ENCODE measurements at places on chromosomes 5 and 9. TPM values are rescaled to one million over a fixed set of nuclear protein-coding genes. Genes with fewer than 3 reads are reported as not detected.

DNA sequence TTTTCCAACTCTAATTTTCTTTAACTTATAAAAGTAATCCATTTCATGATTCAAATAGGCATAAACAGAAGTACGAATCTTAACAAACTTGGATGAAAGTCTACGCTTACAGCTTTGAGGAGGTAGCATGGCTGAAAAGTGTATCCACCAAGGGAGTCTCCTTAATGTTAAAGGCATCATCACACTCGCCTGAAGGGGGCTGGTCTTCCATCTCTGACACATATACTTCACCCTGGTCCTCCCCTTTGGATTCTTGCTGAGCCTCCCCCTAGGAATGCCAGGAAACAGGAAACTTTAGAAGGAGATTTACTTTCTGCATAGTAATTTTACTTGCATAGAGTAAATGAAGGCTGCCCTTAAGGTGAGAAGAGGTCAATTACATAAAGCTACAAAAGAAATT is 10.3 kb upstream of the NME5 start:
- no peak for DNase-seq

GRCh38 chr5:132641841-132642240 is 16.1 kb upstream of the IL13 start:
- no peak for DNase-seq

DNA sequence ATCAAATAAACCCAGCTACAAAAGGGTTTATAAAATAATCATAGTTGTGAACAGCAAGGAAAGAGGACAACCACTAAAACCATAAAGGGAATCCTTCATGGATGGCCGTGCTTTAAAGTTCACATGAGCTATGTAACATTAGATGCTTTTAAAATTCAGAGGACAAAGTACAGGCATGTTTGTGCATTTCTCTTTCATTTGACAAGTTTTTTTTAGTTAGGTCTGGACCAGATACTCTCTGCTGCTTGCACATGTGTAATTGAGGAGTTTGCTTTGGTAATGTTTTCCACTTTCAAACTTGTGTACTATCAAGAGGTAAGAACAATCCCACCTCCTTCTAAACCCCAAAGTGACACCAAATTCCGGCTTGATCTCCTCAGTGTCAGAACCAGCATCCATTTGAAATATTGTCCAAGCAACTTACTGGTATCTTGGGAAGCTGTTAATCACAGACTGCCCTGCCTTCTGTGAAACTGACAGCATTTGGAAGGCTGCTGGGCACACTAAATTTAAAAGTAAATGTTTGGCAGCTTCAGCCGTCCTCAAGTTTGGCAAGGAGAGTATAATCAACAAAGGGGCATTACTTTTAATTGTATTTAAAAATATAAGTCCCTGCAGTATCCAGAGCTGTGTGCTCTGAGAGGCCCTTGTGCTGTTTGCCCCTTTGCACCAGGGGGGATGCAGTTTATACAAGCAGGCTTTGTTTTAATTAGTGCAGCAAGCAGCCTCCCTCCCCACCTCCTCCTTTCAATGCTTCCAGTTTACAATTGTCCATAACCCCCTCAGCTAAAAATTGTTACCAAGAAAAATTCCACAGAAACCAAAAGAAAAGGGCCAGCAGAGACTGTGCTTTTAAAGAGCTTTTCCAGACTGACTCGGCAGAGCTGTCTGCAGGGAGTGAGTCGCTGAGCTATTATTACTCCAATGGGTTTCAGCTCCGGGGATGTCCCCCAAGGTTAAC is 328.3 kb upstream of the MPDZ start:
- DNase-seq = no peak

GRCh38 chr5:173493040-173493439 is 123.4 kb downstream of the BOD1 start:
- no peak for DNase-seq

- DNase-seq = peak; percentile 9
Measured at GRCh38 chr5:72878854-72879253, 62.4 kb downstream of the TNPO1 start.

GRCh38 chr5:36763454-36763853 is 113.1 kb upstream of the NIPBL start:
- no peak for DNase-seq

DNA sequence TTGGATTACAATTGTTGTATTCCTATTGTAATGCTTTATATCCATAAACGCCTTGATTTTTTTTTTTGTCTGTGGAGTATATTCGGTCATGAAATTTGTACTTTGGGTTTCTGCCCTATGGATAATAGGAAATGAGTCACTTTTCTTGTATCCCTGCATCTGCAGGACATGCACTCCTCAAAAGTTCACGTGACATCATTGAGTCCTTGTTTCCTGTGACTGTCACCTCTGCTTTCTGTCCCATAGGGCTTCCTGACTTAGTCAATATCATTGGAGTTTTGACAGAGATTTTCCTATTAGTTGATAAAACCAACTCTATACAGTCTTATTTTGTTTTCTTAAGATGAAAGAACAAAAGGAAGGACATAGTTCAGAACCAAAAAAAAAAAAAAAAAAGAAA is 356.3 kb downstream of the MAT2B start:
- DNase-seq = no peak

- DNase-seq = no peak
Measured at GRCh38 chr5:84372066-84372695, 12.5 kb downstream of the EDIL3 start.

DNA sequence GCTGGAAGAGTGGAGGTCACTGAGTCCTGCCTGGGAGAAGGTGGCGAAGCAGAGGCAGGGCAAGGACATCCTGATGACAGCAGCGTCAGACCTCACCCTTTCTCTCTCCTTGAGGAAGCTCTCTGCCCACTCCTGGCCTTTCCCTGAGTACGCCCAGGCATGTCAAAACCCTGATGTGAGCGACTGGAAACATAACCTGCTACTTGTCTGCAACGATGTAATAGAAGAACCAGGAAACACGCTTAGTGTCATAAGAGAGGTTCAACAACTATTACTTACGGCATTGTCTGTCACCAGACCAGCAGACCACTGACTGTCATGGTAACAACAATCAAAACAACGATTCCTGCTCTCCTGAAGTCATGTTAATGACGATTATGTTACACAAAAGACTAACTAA is 152.4 kb downstream of the ACTL7B start:
- no peak for DNase-seq

- no peak for DNase-seq
Measured at GRCh38 chr5:41754857-41755256, 115.4 kb downstream of the OXCT1 start.

The WDR36 gene
- total RNA-seq = 36.2 TPM

Measured in cerebellum (tissue), 4 donors.